ENCODE measurements at places on chromosomes 2 and 18.

DNA sequence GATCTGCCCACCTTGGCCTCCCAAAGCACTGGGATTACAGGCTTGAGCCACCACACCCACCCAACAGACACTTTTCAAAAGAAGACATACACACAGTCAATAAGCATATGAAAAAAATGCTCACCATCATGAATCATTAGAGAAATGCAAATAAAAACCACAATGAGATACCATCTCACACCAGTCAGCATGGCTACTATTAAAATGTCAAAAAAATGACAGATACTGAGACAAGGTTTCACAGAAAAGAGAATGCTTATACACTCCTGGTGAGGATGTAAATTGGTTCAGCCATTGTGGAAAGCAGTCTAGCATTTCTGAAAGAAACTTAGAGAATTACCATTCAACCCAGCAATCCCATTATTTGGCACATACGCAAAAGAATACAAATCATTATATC, 1947.2 kb downstream of the SUCLG1 start:
- DNase-seq, result no peak

GRCh38 chr2:224308272-224308911, 93.5 kb downstream of the FAM124B start:
- DNase-seq, result no peak

DNA sequence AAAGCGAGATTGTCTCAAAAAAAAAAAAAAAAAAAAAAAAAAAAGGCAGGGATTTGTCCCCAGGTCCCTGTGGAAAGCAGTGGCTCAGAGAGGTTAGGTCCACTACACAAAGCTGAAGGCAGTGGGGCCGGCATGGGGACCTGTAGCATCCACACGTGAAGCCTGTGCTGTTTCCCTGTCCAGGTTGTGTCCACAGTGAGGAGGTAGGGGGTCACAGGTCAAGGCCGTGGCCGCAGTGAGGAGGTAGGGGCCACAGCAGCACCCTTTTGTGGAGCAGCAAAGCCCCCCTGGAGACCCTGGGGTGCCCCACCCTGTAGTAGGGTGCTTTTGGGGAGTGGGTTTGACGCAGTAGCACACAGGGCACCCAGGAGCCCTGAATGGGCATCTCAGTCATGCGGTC, 14.0 kb downstream of the TMEM177 start:
- no peak for DNase-seq

DNA sequence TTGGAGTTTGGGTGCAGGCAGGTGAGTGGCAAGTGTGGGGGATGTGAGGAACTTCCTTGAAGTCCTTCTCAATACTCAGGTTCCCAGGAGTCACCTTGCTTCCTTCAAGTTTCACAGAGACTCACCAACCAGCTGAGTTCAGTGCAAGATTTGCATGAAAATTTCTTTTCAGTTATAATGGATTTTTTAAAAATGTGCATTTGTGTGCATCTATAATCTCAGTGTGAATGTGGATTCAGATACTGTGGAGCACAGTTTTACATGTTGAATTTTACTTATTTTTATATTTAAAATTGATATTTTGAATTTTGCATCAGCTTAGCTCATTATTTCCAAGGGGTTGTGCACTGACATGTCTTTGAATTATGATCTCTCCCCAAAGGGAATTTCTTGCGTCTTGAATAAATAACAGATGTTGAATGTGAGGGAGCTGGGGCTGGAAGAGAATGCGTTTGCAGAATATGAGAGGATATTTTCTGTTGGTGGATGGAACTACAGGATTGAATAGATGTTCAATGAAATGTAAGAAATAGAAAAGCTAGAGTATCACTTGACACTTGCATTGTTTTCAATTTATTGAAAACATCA, 184.3 kb downstream of the RPRM start:
- DNase-seq, result no peak

- no peak for DNase-seq
Measured at GRCh38 chr18:44651478-44651877, 29.2 kb upstream of the SETBP1 start.

DNA sequence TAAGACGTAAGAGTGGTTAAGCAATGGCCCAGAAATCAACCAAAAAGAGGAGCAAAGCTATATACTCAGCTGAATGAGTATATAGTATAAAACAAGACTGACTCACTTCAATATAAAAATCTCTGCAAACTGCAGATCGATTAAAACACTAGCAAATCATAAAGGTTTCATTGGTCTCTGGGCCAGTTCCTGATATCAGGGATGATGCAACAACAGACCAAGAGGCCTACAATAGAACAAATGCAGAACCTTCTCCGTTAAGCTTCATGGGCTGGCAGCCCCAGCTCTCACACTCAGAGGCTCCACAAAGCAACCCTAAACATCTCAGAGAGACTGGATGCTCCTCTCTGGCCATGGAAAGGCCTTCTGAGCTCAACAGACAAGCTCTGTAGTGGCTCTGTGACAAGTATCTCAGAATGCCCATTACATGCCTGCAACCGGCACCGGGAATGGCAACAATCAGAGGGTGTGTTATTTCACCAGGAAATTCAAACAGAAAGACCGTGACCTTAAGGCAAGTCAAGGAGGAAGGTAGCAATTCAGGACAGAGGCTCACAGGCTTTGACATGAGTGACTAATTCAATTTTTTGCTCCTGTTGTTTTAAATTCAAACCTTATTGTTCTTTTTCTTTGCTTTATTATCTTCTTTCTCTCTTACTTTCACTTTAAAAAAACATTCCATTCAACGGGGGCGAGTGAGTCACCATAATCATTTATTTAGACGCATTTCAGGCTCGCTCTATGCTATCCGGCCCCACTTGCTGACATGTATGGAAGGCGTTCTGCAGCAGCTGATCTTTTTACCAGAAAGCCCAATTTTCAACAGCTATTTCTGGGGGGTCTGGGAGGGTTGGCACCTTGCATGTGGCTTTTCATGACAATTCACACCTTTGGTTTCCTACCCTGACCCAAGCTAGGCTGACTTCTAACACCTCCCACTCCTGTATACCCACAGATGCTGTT, 15.1 kb downstream of the CYRIA start:
- peak; percentile 65 for DNase-seq

- DNase-seq, result peak; percentile 56
Measured at GRCh38 chr2:241558532-241559322, at the start of gene BOK. BOK (plus strand) TSS chr2:241558745; CDS start chr2:241559484, 739 bp downstream.

DNA sequence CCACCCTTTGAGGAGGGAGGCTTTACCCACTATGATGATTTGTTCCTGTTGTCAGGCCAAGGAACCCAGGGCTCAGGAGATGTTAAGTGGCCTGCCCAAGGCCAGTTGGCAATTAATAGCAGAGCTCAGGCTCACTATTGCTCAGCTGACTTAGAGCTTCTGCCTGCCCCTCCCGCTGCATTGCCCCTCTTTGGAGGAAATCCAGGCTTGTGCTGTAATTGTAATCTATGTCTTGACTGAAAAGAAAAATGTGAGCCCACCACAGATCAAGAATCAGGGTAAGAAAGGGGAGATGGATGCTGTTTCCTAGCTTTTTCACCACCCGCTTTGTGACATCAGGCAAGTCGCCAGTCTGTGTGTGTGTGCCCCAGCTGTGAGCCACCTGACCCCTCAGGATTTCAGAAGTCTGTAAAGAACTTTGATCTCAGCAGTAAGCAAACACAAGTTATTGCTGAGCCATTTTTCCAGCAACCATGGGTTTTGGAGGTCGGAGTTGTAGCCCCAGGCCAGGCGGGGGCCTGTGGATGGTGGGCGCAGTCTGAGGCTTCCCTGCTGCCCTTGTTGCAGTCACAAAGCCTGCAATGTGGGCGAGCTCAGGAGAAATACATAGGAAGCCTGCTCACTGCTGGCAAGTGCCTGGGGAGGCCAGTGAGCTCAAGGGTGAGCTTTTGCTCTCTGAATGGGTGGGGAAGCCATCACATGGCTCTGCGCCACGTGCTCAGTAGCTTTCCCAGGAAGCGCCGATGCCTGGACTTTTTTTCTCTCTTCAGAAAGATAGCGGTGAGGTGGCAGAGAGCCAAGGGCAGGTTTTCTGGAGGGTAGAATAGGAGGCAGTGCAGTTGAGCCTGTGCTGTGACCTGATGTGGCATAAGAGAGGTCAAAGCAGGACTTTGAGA, 6.1 kb downstream of the CABLES1 start:
- DNase-seq, result peak; percentile 71

GRCh38 chr18:59083136-59083818, 56.4 kb upstream of the SEC11C start:
- no peak for DNase-seq

DNA sequence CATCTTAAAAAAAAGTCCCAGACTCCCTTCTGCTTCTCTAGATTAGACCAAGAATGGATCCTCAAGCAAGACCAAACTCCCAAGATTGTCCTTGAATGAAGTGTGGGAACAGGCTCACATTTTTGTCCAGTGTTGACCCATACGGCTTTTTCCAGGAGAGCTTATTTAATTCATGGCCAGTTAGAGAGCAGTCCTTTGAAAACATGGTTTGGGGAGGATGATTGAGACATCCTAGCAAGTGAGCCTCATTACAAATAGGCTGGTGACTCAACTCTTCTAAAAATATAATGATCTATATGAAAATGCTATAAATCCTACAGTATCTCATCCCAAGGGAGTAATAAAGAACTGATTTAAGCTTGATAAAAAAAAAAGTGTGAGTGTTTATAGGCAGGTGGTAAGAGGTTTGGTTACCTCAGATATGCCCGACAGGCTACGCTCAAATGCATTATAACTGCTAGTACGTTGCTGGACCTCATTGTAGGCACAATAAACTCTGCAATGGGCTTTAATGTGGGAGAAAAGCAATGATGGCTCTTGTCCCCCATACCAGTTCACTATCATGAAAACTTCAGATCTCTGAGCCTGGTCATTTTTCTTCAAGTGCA, 17.0 kb downstream of the ANKRD29 start:
- no peak for DNase-seq

GRCh38 chr2:114406347-114406746, 36.1 kb upstream of the DPP10 start:
- no peak for DNase-seq
